ENCODE measurements at places on chromosomes 11 and 22.

DNA sequence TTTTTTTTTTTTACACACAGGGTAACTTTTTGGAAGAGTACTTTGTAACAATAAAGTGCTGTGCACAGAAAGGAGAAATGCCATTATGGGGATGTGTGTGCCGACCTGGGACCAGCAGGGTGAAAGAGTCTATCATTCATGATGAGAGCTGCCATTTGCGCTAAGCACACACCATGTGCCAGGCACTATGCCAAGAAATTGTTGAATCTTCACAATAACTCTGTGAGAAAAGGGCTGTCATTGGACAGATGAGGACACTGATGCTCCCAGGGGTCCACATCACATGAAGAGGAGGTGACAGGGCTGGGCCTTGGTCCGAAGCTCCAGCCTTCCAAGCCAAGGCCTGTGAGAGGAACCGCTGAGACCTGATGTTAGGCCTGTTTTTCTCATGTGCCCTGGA is 5.6 kb downstream of the DUSP18 start:
- no peak for DNase-seq

DNA sequence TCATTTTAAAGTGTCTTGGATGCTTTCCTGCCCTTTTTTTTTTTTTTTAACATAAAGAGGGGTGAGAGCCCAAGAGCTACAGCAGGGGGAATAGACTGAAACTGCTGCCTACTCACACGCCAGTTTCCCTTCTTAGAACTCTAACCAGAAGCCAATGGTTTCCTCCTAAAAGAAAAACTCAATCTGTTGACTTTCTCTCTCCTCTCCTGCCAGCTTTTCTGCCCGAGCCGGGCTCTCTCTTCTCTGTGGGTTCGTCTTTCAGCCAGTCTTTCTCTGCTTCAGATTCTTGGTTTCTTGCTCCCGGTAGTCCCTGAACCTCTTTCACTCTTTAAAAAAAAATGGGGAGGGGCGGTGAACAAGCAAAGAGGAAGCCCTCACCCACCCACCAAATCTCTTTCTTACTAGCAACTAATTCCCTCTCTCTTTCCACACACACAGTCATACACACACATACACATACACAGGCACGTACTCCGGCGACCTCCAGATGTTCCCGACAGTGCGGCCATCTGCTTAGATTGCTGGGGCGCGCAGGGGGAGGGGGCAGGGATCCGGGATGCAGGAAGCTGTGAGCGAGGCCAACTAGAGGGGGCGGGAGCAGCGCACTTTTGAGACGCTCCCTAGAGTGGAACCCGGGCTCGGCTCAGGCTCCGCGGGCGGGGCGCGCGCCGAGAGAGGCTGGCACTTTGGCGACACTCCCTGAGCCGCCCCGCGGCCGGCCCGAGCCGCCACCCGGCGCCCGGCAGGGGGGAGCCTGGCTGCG is 444 bp upstream of the TSKU start:
- peak; percentile 72 for DNase-seq

GRCh38 chr11:72308226-72309073 is 64.5 kb upstream of the PHOX2A start:
- no peak for DNase-seq

DNA sequence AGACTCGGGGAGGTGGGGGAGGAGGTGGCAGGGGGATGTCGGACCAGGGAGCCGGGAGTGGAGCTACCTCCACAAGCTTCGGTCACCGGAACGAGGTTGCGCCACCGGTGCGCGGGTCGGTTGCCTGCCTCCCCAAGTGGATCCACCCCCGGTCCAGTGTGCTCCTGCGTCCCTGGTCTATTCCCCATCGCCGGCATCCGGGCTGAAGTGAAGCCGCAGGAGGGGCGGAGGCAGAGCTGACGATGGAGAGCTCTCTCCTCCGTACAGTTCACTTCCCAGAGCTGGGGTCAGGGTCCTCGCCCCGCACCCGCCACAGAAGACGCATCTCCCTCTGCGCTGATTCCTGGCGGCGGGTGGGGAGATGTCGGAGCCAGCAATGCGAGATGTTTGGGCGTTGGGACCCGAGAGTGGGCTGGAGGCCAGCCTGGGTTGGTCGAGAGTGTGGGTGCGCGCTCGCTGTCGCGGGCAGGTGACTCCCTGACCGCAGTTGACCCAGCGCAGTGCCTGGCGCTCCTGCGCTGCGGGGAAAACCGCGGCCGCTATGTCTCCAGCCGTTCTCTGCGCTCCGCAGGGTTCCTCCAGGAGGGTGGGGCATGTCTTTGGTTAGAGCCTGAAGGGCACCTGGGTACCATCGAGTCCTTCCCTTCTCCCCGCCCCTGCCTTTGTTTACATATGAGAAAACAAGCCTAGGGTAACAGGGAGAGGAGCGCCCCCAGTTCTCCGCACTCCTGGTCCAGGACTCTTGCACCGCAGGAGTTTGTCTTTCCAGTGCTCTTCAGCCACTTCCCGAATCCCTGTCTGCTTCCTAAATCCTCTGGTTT is 1.7 kb downstream of the C11orf96 start:
- DNase-seq, result peak; percentile 31

GRCh38 chr11:43649501-43649900 is 31.0 kb upstream of the HSD17B12 start:
- no peak for DNase-seq

DNA sequence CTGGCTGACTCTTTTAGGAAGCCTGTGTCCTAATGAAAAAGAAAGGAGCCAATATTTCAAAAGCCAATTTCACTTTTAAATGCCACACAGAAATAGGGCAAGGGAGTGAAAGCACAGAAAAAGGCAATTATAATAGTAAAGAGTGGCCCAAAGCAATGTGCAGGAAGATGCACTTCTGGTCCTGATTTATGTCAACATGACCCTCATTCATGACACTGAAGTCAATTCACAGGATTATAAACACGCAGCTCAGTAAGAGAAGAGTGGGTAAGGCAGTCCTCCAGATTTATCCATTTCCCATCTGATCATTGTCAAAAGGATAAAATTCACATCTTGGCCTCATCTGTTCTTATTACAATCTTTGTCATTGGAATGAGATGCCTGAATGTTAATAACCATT is 1049.7 kb upstream of the RAG2 start:
- no peak for DNase-seq

DNA sequence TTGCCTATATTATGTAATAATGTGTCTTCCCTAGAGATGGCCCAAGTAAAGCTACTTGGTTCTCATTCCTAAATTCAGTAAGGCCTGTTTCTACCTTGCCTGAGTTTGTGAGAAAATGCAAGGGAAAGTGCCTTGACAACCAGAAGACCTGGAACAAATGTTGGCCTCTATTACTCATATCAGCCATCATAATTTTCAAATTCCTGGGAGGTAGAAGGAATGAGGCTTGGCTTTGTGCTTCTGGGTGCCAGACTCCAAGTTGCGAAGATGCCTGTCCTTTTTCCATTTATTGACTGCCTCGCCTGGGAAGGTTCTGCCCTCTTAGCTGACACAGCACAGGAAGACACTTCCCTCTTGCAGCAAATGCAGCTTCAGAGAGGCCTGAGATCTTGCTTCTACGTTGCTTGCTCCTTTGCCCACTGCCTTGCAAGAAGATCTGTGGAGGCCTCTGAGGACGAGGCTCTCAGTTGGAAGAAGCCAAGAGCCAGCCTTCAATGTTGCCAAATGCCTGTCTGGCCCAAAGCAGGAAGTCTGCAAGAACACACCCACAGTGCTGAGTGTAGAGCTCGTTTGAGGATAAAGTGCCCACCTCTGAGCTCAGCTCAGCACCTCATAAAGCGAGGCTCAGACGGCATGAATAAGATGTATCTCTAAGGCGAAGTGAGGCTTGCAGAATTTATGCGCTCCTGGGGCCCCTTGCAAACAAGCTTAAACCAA is 120.1 kb downstream of the GALNT18 start:
- DNase-seq, result no peak

- no peak for DNase-seq
These were observed 18.8 kb upstream of the CDKN1C start for GRCh38 chr11:2904153-2905052.

DNA sequence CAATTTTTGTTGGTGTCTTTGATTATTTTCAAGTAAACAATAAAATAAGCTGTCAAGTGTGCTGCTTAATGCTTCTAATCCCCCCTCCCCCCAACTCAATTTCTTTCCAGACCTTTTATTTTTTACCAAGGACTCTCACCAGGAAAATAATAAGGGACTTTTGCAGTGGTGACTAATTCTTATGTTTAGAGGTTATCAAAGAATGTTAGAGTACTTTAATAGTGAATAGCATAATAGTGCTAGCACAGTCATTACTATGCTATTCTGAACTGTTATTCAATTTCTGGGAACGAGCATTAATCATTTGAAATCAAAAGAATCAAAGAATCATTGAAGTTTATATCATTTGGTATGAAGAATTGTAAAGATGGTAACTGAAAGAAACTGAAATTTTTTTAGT is 251.4 kb downstream of the DDX10 start:
- no peak for DNase-seq

GRCh38 chr11:14826600-14826999 is 65.4 kb downstream of the CYP2R1 start:
- DNase-seq, result no peak

DNA sequence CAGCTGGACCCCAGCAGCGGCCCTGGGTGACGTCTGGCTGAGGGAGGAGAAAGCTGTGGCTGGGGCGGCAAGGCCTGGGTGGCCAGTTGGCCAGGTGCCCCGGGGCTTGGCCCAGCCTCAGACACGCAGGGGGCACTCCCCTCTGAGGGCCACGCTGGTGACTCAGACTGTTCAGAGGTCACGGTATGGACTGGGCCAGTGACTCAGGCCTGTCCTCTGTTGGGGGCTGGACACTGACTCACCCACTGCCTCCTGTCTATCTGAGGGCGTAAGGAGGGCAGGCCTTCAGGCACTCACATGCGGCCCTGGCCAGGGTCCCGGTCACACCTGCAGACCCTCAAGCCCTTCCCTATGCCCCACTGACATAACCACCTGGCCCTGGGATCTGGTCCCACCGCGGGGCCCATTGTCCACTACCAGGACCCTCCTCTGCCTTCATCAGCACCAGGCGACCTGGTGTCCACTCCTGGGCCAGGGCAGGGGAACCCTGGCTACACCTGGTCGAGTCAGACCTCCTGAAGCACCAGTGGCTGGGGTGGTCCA is 3.7 kb upstream of the MUC5AC start:
- DNase-seq, result no peak

DNA sequence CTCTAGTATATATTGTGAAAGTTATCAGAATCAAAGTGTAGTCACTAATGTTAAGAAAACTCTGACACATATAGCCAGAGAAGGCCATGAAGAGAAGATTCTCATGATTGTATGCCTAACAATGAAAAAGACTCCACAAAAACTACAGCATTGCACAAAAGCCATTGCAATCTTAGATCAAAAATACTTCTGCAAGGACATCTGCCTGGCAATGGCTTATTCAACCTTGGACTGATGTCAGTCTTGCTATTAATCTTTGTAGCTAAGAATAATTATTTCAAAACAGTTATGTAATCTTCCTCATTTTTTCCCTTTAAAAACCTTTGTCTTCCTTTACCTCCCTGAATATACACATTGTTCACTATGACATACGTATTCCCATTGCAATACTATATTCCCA is 55.3 kb upstream of the SLC36A4 start:
- DNase-seq, result no peak

GRCh38 chr11:102318469-102318868 is 1.2 kb downstream of the BIRC3 start:
- DNase-seq, result peak; percentile 64

GRCh38 chr11:64681171-64681570 is 41.8 kb downstream of the NRXN2 start:
- no peak for DNase-seq

- peak; percentile 95 for DNase-seq
These were observed at the start of gene SNU13 for GRCh38 chr22:41688365-41689211. Gene SNU13, minus strand, starts transcription at chr22:41688867. Its CDS starts 71 bp downstream, at chr22:41688796.

DNA sequence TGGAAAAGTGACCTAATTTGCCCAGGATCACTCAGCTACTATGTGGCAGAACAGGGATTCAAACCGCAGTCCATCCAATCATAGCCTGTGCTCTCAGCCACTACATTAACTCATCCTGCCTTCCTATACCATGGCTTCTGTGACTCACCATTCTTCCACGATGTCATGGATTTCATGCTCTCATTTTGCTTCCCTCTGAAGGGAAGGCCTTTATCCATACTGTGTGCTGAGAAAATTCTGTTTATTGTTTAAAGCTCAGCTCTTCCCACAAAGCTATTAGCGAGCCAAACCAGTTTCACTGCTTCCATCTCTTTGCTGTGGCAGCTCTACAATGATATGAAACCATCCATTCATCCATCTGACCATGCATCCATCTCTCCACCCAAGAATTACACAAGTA is 289.9 kb downstream of the TENM4 start:
- DNase-seq, result no peak

- DNase-seq, result peak; percentile 99
These were observed at the start of gene ATG2A for GRCh38 chr11:64916775-64917662. Gene ATG2A, minus strand, starts transcription at chr11:64917209. Its CDS starts 74 bp downstream, at chr11:64917135.

DNA sequence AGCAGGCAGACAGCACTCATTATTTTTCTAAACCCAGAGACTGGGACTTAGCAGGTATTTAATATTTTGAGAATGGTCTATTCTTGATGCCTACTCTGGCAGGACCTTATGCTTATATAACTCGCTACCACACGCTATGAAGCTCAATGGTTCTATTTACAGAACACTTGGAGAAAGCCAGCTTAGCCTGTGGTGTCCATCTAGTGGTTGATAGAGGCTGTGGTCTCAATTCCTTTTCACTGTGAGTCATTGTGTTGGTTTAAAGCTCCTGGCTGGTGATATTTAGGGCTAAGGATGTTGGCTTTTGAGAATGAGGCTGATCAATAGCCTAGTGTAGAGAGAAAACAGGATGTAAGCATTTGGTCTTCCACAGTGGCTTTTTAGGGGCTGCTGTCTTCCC is 206.4 kb downstream of the DBX1 start:
- DNase-seq, result no peak

- no peak for DNase-seq
These were observed 151.8 kb upstream of the ANO5 start for GRCh38 chr11:22041039-22041438.

DNA sequence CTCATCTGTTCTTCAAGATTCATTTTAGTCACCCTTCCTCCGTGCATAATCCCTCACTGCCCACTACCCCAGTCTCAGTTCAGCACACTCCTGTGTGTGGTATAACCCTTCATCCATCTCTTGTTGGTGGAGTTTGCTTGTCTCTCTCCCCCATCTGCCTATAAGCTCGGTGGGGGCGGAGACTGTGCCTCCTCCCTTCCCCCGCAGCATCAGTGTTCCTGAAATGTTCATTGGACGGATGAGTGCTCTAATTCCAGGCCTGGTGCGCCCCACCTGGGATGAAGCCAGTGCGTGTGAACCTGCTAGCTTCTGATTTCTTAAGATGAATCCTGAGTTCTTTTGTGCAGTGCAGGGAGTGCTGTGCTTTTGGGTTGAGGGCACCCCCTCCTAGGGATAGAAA is 100.0 kb downstream of the GRIK4 start:
- no peak for DNase-seq

GRCh38 chr11:62399878-62400266 is 19.0 kb upstream of the SCGB1A1 start:
- DNase-seq, result no peak

DNA sequence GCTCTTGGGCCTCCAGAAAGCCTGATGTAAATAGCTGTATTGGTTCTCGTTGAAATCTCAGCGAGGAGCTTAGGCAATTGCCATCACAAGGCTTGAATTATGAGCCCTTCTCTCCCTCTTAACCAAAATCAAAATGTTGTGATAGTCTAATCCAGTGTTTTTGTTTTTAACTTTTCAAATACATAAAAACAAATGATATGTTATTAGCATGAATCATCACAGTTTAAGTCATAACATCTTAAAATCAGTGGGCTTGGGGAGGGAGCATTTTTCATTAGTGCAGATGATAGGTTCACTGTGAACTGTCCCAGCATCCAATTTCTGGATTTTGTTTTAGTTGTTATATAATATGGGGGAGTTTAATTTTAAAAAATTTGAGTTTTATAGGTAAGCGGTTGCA is 48.9 kb upstream of the HORMAD2 start:
- no peak for DNase-seq

- DNase-seq, result no peak
These were observed 115.8 kb downstream of the ATG16L2 start for GRCh38 chr11:72930008-72930407.
